ENCODE measurements at places on chromosomes 6 and 20.

GRCh38 chr6:16547587-16547986, 213.7 kb downstream of the ATXN1 start:
- DNase-seq: no peak

DNA sequence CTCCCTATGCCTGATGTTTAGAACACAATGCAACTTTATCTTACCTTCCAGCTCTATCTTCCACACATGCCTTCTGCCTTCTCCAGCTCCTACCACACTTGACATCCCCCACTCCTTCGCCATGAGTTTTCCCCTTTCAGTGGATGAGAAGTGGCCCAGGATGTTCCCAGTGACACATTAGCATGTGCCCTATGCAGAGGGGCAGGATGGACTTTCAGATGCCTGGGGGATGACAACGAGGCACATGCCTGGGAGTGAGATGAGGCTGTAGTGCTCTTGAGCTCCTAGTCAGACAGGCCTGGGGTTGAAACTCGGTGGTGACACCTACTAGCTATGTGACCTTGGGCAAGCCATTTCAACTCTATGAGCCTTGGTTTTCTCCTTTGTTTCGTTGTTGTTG, 20.1 kb upstream of the SLC32A1 start:
- DNase-seq: no peak

DNA sequence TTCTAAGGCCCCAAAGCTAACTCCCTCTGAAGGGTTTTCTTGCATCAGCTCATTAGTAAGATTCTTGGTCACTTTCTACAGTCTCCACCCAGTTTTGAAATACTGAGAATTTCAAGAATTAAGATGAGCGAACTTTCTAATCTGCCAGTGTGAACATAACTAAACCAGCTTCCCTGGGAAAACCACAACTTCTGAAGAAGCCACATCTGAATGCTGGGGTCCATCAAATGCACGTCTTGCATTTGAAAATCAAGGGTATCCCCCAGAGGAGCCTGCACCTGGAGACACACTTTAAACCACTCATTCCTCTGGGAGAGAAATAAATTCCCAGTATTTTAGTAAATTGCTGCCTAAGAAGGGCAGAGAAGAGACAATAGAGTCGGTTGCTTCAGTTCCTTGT, 292.1 kb upstream of the CDH4 start:
- DNase-seq: no peak

DNA sequence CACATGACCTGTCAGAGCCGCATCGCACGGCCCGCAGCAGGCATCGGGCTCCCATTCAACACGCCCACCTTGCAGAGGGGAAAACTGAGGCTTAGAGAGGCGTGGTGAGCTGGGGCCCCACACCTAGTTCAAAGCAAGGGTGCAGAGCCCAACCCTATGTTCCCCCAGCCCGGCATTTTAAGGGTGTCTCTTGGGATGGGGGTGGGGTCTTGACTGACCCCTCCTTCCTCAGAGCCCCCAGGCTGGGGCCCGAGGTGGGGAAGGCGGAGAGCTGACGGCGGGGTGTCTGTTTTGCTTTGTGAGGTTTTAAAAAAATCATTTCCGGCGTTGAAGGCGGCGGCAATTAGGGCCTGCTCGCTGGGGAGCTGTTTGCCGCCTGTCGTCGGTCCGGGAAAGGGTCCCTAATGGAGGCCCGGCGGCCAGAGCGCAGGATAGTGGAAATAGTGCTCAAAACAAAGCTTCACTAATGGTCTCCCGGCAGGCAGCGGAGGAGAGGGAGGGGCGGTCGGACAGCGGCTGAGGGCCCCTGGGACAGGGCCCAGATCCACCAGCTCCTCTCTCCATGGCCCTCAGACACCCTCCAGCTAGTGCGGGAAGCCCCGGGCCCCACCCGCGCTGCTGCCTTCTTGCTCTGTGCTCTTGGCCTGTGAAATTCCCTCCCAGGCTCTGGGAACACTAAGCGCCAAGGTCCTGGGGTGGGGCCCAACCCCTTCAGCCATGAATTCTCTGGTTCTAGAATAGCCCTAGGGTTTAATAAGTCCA, 11.9 kb downstream of the VSTM2L start:
- DNase-seq: no peak

Measured in stimulated activated CD4-positive, alpha-beta T cell treated with anti-CD3 and anti-CD28 coated beads, Interleukin-1b, Interleukin-23, amount 100 ng/mL, for 1 hour (primary cell).